ENCODE measurements at places on chromosomes 3 and 15.
A peak's percentile ranks its signal among the peaks of the same experiment; 100 is the strongest.

GRCh38 chr15:74441248-74441941 lies 7.6 kb upstream of the SEMA7A start:
- DNase-seq: no peak

DNA sequence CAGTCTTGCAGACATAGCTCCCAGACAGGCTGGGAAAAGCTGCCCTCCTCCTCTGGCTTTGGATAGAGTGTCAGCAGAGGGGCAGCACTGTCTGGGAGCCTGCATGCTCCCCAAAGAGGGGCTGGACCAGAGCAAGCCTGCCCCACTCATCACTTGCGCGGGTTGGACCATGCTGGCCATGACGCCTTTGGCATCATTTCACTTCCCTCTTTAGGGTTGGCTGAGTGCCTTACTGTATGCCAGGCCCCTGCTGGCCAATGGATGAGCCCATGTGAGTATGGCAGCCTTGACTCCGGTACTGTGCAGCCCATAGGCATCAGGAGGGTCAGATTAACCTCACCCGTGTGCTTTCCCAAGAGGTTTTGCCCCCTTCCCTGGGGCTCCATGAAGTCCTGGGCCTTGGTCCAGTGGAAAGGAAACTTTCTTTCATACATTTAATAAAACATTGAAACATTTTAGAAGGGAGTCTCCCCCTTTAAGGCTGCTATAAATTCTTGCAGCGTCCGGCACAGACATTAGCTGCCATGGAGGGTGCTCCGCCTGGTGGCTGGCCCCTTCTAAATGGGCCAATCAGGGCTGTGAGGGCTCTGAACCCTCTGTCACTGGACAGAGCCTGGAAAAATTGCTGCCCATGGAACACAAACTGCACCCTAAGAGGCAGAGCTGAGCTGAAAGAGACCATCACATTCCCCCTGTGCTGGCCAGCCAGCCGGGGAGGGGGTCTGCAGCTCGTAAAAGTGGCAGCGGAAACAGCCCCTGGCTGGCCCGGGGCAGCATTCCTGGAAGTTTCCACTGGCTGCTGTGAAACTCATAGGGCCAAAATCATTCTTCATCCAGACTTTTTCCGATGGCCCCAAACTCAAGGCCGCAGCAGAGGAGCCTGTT lies 20.8 kb upstream of the DUSP7 start:
- no peak for DNase-seq

- DNase-seq: no peak
These were observed 142.7 kb downstream of the ALDH1A2 start for GRCh38 chr15:57922776-57923175.

DNA sequence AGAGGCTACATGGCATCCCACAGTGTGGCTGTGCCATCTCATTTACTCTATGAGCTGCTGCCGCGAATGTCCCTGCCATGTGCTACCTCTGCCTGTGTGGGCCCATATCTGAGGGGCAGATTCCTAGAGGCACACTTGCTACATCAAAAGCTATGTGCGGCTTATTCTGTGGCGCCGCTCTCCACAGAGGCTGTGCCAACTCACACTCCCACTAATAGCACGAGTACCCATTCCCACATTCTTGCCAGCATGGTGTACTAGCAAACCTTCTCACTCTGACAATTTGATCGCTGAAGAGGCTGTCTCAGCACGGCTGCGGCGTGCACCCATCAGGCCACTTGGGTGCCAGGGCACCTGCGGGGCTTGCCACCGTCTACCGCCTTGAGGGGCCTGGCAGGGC lies 31.2 kb upstream of the MUSTN1 start:
- DNase-seq: no peak

DNA sequence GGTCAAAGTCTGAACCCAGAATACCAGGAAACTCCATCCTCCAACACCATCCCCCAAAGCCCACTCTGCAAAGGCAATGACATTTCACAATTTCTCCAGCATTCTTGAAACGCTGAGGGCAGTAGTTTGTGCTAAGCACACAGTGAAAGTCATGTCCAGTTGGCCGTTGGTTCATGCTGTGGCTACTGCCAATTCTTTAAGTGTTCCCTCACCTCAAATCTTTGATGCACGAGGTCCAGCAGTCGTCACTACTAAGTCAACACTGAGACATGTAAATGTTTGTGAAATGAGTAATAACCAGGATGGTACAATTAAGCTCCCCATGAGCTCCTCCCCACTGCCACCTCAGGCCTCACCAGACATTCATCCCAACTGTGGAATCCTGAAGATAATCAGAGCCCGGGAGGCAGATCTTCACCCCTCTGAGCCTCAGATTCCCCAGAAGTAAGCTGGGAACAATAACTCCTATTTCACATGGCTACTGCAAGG lies 7.0 kb downstream of the SUCLG2 start:
- no peak for DNase-seq

- DNase-seq: no peak
These were observed 29.2 kb upstream of the OR5K1 start for GRCh38 chr3:98433764-98434163.

GRCh38 chr3:10140996-10141546 lies 507 bp upstream of the VHL start:
- DNase-seq: no peak

- no peak for DNase-seq
These were observed 39.8 kb downstream of the PRKCD start for GRCh38 chr3:53200501-53201498.

GRCh38 chr3:143786219-143787191 lies 61.8 kb downstream of the SLC9A9 start:
- no peak for DNase-seq

DNA sequence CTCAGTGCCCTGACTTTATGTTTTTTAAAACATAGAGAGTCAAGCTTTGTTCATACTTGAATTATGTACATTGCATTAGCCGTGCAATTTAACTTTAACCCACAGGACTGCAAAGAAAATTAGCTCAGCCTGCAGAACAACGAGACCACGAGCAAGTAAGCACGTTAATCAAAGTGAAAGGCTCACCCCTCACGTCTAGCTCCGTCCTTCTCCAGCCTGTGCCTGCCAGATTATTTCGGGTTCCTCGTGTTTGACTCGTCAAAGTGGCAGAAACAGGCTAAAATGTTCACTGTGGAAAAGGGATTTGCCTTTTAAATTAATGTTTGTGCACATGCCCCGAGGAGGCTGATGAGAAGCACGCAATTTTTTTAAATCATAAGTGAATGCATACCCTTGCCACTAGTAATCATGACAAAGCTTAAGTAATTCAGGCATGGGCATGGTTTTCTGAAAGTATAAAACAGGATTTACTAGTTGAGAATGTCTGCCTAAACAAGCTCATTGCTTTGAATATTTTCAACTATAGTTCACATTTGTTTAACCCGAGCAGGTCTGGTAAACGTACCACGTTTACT lies 15.3 kb downstream of the ZBTB38 start:
- DNase-seq: no peak

- DNase-seq: peak; percentile 62
These were observed 77.2 kb downstream of the TBC1D2B start for GRCh38 chr15:78000091-78000926.

DNA sequence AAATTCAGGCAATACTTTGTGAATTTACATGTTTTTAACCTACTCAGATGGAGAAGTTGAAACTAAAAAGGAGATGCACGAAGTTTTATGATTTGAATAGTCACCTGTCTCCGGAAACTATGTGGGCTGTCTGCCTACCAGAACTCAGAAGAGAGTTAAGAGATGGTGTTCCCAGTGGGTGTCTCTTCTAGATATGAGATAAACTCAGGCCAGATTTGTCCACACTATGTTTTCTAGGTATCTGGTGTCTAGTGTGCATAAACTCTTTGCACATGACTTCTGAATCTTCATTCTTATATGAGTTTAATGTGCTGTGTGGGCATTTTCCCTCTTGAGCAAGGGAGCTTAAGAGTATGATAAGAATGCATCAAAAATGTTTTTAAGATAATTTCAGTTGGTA lies 222.8 kb downstream of the FOXP1 start:
- no peak for DNase-seq

DNA sequence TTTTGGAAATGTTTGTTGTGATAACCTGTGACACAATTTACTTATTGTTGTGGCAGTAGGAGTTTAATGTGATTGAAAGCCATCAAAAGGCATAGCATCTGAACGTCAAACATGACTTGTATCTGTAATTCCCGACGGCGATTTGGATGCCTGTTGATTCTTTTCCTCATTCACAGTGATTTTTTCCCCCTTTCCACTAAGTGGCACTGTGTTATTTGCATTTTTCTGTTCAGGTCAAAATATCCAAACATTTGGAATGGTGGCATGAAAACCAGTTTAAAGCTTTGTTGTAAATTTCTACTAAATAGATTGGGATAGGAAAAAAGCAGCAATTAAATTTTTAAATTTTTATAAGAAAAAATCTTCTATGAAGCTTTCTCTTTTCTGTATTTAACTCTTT lies 259.9 kb upstream of the KCNH8 start:
- DNase-seq: no peak

DNA sequence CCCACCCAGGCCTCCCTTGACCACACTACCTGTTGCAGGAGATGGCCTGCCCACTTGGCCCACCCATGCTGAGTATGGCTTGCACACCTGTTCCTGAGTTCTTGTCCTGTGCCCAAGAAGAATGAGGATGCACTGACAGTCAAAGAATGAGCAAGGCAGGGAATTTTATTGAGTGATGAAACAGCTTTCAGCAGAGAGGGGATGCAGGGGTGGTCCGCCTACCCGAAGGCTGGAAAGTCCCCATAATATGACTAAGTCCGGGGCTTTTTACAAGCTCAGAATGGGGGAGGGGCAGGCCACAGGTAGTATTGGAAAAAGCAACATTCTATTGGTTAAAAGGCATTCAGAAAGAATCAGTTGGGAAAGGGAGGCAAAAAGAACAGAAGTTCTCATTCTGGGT lies 29.9 kb upstream of the RNU6-1 start:
- DNase-seq: no peak

- DNase-seq: no peak
These were observed 9.3 kb downstream of the CCDC33 start for GRCh38 chr15:74245342-74245931.

DNA sequence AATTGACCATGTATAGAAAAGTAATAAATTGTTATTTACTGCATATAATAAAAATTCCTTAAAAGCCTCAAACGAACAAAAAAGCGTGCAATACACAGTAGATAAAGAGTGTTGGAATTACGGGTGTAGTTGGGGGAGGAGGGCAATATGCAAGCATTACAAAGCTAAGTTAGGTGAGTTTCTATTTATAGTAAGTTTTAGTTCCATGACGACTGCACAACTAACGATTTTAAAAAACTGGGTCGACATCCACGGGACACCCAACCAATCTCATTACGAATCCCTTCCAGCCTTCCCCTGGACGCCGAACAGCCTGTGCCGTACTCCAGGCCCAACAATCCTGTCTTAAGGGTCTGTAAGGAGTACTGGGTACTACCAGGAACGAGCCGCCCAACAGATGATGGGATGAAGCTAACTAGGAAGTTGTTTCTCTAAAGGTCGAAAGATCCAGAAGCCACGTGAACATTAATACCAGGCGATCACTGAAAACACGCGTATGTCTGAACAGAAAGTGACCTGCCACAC lies 677 bp downstream of the POLQ start:
- no peak for DNase-seq

DNA sequence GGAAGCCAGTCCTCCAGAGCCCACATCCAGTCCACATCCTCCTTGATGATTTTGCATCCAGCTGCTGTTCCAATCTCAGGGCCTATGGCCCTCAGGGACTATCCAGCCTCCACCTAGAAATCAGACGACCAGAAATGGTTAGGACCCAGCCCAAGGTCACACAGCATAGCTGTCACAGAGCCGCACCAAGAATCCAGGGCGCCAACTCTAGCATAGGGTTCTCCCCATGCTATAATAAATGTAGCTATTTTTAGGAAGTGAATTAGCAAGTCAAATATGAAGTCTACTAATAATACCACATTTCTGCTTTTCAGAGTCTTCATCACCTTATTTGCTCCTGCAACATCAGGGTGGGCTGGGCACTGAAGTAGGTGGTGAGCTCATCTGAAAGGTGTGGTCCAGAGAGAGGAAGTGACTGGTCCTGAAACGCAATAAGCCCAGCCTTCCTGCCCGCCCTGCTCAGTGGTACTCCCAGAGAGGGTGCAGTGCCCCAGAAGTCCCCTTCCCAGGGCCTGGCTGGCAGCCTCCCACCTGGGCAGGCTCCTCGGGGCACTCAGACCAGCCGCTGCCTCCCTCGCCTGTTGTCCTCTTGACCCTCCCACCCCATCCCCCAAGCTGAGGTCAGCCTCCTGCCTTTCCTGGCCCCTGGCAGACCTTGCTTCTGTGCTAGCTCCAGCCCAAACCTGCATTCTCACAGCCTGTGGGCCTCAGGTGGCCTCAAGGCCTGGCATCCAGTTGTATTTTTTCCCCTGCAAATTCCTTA lies 17.6 kb upstream of the CYP11A1 start:
- no peak for DNase-seq

GRCh38 chr3:50121072-50122032 lies 32.6 kb downstream of the RBM5 start:
- peak; percentile 19 for DNase-seq

DNA sequence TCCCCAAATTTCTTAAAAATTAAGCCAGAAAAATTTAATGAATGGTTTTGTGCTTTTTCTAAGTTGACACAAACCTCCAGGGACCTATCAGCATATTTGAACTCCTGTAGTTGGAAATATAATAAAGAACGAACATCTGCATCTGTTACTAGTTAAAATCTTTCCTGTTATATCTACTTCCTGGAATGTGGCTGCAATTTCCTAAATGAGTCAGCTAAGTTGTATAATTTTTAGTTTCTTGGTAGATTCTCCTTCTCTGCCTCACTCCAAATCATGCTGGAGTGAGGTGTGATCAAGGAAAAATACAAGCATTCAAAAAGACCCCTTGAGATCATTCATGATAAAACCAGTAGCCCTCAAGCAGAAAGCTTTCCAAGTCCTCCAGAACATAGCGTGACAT lies 106.2 kb upstream of the MCTP2 start:
- DNase-seq: no peak

DNA sequence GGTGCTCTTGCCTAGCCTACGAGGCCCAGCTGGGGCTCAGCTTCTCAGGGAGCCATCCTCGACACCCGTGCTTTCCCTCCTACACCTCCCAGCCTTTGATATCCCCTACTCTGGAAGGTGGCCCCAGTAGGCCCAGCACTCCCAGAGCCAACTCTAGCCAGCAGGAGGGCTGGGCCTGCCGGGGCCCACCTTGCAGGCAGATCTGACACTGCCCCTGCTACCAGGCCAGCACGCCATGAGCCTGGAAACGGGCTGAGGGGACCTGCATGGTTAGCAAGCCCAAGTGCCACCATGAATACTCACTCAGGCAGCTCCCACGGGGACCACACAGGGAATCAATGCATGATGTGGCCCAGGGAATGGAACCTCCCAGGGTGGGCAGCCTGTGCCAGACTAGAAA lies 123.7 kb downstream of the SMAD6 start:
- DNase-seq: no peak

GRCh38 chr15:91882858-91883586 lies 29.5 kb downstream of the SLCO3A1 start:
- DNase-seq: no peak

DNA sequence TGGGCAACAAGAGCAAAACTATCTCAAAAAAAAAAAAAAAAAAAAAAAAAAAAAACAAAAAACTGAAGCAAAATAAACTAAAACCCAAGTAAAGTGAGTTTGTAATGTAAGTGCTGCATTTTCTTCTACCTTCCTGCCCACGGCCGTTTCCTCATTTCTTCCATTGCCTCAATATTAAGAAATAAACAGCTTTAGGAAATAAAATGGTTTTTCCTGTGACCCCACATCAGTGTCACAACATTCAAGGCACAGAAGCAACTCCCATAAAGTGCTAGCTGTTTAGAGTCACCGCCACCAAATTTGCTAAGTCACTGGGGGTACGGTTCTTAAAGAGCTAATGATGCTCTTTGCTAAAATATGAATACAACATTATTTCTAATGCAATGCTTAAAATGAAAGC lies 3.3 kb downstream of the PKM start:
- DNase-seq: no peak

Measured in activated CD8-positive, alpha-beta memory T cell treated with anti-CD3 and anti-CD28 coated beads for 1 hour (primary cell).